ENCODE measurements at places on chromosomes 5 and 9.

DNA sequence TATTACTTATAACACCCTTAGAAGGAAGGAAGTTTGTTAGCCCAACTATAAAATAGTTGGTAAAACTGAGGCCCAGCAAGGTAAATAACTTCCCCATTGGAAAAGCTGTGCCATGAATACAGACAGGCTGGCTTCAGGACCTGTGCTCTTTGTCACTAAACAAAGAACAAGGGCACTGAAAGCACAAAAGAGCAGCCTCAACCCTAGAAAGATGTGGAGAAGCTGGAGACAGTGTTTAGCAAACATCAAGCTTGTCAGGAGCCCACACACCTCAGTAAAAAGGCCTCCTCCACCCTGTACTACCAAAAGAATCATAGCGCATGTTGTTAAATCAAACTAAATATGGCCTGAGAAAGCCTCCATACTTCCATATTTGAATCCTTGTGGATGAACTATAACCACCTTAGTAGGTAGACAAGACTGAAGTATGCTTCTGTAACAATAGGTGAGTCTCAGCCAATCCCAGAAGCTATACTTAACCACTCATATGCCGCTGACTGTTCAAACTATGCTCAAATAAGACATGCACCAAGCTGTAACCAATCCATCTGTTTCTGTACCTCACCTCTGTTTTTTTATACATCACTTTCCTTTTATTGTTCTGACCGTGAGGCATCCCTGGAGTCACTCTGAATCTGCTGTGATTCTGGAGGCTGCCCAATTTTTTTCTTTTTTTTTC, 18.4 kb upstream of the SCGB3A2 start:
- DNase-seq: no peak

DNA sequence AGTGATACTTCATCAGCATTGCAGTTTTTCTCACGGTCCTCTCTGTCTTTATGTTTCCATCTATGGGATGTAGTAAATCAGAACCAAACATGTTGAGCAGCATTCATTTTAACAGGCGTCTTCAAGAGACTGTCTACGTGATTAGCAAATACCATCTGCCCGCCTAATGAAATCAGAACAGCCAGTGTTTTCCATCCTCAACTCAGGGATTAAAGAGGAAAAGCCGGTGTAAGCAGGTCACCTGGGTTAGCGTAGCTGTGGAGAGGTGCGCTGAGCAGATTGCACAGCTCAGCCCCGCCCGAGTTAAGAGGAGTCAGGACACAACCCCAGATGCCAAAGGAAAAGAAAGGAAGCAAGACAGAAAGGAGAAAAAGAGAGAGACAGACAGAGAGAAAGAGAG, 54.3 kb upstream of the ANKRD33B start:
- no peak for DNase-seq

GRCh38 chr5:66710557-66711088, 114.4 kb downstream of the MAST4 start:
- no peak for DNase-seq

DNA sequence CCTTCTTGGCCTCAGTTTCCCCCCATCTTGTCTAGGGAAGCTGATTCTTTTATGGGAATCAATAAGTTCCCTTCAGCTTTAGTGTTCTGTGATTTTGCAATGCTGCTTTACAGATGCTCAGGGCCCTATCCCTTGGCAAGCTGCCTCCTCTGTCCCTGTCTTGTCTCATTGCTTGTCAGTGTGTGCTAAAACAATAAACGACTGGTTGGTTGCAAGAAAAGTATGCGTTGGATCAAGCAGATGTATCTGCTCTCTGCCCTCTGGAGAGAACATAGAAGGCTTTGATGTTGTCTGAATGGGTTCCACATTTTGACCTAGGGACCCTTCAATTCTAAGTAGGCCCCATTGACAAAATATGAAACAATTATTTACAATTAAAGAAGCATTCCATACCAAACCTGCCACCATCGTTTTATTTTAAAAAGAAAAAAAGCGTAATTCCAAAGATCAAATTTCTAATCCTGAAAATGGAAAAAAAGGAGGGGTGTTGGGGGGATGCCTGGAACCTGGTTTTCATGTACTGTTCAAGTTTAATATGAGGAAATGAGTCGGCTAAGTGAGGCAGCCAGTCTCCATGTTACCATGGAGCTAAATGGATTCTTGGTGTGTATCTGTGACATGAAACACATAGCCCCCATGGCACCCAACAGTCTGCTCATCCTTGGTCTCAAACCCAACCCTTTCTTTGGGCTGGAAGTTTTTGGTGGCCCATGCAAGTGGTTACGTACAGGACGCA, 31.2 kb upstream of the TARS1 start:
- DNase-seq: no peak

- DNase-seq: no peak
Observed at GRCh38 chr5:40572937-40573336, 106.8 kb upstream of the PTGER4 start.

DNA sequence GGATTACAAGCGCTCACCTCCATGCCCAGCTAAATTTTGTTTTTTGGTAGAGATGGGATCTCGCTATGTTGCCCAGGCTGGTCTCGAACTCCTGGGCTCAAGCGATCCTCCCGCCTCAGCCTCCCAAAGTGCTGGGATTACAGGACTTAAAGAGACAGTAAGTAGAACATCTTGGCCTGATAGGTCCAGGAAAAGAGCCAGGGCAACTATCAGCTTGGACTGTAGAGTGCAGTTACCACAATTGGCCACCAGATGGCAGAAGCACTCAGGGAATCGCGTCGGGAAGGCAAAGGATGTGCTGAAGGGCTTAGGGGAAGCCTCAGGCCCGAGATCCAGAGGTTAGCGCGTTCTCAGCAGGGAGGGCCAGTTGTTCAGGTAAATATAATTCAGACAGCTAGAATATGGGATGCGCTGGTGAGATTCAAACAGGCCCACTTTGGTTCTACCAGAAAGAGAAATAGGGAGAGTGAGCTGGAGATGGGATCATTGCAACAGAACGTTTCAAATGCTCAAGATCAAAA, 21.5 kb downstream of the C9orf57 start:
- DNase-seq: peak; percentile 57

DNA sequence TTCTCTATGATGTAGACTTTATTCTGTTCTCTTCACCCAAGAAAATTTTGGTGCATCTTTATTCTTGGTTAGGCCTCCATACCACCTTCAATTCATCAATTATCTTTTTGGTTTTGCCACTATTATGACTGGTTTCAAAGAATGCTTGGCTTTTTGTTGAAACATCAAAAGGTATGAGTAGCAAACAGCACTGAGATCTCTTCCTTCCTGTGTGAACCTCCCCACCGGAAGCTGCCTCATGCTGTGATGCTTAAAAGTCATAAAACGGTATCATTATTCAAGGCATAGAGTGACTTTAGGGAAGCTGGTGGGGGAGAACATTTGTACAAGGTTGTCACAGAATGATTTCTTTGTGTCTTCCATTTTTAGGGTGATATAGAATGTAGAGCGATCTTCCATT, 70.6 kb downstream of the IQGAP2 start:
- DNase-seq: no peak

DNA sequence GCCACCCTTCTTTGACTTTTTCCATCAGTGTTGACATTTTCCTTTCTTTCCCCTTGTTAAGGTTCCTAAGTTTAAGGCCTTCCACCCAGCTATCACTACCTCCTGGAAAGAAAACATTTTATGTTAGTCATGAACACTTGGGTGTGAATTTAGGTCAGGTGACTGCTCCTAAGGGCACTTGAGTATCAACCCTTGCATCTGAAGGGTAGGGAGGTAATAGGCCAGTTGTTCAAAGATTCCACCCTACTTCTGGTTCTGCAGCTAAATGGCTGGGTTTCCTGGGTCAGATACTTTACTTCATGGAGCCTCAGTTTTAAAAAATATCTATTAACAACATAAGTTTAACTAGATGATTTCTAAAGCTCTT, 49.1 kb upstream of the OSMR start:
- no peak for DNase-seq

- no peak for DNase-seq
Observed at GRCh38 chr5:10543585-10544040, 20.3 kb upstream of the ANKRD33B start.

GRCh38 chr9:89815903-89816573, 211.2 kb downstream of the GADD45G start:
- no peak for DNase-seq

Measured in activated CD4-positive, CD25-positive, alpha-beta regulatory T cell (primary cell).